CD4-positive, alpha-beta T cell treated with Interleukin-1 beta for 1 hour (primary cell): ENCODE measurements at places on chromosomes 12 and 14.

GRCh38 chr12:16881986-16882570, 276.1 kb upstream of the LMO3 start:
- DNase-seq = no peak

- no peak for DNase-seq
Observed at GRCh38 chr12:28456934-28457710, 266.9 kb downstream of the CCDC91 start.

GRCh38 chr14:54267172-54267571, 129.6 kb upstream of the CDKN3 start:
- DNase-seq = no peak

DNA sequence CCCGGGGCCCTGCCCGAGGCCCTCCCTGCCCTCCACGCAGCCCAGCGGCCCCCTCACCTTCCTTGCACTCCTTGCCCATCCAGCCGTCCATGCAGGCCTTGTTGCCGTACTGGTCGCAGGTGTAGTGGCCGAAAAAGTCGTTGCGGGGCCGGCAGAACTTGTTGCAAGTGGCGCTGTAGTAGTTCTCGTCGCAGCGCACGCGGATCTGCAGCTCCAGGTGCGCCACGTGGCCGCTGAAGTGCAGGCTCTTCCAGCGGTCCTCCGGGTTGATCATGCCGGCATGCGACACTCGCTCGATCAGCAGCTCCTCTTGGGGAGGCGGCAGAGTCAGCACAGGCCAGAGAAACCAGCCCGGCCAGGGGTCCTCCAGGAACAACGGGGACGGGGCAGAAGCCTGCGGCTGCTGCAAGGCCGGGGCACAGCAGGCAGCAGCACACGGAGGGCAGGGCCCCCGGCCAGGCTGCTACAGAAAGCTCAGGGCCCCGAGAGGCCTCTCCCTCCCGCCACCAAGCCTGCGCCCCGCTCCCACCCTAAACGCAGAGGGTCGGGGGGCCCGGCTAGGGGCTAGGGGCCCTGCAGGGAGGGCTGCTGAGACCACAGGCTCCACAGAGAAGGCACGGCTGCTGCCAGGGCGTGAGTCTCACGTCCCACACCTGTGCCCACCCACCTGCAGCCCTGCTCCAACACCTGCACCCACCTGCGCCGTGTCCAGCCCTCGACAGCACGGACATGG, 12.7 kb downstream of the JAG2 start:
- DNase-seq = no peak

DNA sequence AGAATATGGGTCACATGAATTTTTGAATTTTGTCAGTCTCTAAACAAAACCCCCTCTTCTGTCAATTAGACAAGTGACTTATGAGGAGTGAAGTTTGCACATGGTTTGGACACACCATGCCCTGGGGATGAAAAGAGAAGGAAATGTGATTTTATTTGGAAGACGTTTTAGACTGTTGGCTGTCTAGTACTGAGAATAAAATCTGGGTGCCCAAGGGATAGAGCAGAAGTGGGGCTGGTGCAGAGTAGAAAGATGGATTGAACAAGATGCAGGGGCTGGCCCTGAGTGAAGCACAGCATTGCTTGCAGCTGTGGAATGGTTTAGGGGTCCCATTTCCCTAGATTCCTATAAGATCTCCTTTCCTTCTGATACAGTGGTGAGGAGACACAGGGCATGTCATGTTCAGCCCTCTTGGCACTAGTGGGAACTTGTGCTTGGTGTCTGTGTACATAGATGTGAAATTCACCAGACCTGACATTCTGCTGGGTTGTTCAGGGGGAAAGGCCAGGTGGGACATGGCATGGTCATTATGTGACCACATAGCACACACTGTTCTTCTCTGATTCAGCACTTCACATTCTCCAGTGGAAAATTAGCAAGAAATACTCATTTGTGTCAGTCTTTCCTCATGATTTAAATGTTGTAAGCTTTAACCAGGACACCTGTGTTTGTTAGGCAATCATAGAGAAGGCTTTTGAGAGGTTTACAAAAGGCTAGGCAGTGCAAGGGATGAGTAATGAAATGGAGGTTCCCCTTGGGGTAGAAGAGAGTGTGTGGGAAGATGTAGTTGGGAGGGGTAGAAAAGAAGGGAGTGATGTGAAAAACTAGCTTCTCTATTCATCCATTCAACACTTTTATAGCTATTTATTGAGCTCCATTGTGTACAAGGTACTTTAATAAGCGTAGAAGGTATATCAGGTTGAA, 202.3 kb upstream of the IGF1 start:
- no peak for DNase-seq

GRCh38 chr14:24262821-24263733, at the start of gene TGM1:
Gene TGM1 (minus strand): TSS chr14:24263177. CDS start chr14:24262352, 825 bp downstream.
- no peak for DNase-seq

GRCh38 chr12:127538316-127538715, 728.7 kb upstream of the TMEM132C start:
- DNase-seq = no peak

- no peak for DNase-seq
Observed at GRCh38 chr14:92253381-92253894, 69.5 kb upstream of the SLC24A4 start.

DNA sequence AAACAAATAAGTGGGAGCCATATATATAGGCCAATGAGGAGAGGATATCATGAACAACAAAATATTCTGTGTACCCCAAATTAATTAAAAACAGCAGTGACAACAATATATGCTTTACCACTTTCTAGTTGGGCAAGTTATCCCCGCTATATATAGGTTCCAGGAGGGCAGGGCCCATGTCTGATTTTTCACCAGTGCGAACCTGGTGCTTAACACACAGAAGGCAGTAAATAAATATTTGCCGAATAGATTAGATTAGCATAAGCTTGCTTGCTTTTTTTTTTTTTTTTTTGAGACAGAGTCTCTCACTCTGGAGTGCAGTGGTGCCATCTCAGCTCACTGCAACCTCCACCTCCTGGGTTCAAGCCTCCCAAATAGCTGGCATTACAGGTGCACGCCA, 3.4 kb upstream of the MIP start:
- DNase-seq = no peak

- no peak for DNase-seq
Observed at GRCh38 chr12:124420996-124421674, 126.2 kb downstream of the RFLNA start.

GRCh38 chr14:22798528-22798927, 16.7 kb downstream of the SLC7A7 start:
- no peak for DNase-seq

GRCh38 chr14:33561488-33562175, 389.2 kb downstream of the EGLN3 start:
- no peak for DNase-seq

DNA sequence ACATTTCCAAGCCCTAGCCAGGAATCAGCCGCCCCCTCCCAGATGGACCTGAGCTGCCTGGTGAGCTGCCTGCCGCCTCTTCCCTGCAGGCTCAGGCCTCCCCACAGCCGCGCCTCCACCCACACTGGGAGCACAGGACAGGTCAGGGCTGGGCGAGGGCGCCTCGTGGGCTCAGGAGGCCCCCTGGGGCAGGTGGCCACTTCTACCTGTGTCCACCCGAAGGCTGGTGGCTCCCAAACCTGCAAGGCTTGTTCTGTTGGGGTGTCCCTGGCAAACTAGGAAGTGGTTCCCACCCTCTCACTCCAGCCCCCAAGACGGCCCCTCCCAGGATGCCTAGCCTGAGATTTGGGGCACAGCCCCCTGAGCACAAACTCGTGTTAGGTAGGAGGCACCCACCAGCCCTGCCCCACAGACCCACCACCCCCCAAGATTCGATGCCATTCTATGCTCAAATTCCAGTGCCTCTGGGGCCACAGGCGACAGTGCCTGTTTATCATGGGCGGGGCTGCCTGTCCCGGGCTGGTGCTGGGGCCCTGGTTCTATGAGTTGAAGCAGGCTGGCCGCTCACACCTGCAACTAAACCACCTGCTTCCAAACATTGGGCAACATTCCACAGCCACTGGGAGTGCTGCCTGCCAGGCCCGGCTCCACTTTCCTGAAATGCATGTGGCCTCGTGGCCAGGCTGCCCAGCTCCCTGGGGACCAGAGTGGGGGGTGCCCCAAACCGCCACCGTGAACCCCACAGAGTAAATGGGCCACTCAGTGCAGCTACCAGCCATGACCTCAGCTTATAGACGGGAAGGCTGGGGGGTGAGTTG, 6.8 kb downstream of the MMP17 start:
- DNase-seq = no peak

DNA sequence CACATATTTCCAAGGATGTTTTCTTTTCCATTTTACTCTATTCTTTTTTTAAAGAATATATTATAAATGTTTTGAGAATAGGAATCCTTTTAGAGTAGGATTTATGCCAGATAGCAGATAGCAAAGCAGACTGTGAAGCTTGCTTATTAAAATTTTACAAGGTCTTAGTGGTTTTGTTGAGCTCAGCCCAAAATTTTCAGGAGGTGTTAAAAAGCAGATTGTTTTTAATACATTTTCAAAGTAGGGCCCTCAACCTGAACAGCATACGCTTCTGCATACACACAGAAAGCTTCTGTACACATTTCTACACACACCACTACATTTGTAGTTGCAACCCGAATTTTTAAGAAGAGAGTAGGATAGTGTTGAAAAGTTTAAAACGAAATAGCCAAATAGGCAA, 151.0 kb downstream of the EPS8 start:
- no peak for DNase-seq

DNA sequence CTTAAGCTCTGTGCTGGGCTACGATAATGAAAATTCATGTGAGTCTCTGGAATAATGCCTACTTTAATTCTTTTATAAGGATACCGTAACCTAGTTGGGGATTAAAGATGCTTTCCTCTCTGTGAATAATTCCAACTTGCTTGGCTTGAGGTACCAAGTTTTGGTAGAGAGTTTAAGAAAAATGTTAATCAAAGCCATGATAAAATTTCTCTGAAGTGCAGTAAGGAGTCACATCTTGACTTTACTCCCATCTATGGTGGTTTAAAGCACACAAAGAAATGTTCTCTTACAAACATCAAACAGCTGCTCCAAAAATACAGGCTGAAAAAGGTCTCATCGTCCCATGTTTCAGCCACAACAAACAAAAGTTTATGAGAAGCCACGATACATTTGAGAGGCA, 284.8 kb upstream of the TBX3 start:
- no peak for DNase-seq

DNA sequence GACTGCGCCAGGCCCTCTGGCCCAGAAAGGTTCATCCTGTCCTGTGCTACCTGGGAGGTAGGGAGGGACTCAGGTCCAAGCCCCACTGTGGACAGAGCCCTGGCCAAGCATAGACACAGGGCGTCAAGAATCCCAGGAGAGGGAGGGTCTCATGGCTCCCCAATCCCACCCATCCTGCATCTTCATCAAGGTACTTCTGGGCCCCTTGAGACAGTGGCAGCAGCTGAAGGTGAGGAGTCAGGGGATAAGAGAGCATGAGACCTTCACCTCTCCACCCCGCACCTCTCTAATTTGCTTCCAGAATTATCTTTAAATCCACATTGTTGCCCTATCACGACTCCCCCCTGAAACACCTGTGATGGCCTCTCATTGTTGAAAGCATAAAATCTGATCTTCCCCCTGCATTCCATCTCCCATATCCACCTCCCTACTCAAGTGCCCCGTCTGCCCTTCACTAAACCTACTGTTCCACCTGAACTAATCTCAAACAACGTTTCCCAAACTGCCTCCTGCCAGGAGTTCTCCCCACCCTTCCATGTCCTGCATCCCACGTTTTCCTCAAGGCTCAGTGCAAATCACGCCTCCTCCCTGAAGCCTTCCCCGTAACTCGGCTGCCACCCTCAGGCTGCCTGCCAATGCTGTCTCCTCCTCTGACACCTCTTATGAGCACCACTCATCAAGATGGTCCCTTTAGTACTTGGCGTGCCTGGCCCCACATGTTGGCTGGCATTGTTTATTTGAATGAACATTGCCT, 27.1 kb downstream of the KRT18 start:
- no peak for DNase-seq

DNA sequence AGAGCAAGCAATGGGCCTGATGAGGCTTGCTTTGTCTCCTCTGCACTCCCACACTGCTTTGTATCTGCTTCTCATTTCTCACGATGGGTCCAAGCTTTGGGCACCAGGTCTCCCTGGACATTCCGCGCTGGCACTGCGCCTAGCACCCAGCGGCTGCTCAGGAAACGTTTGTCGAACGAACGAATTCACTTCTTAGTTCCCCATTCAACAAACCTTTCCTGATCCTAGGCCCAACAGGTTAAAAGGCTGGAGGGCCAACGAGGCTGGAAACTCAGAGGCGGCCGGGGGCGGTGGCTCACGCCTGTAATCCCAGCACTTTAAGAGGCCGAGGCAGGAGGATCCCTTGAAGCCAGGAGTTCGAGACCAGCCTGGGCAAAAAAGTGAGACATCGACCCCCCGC, 1.0 kb upstream of the GLRX5 start:
- no peak for DNase-seq

- no peak for DNase-seq
Observed at GRCh38 chr12:94039914-94040313, 108.5 kb upstream of the PLXNC1 start.

DNA sequence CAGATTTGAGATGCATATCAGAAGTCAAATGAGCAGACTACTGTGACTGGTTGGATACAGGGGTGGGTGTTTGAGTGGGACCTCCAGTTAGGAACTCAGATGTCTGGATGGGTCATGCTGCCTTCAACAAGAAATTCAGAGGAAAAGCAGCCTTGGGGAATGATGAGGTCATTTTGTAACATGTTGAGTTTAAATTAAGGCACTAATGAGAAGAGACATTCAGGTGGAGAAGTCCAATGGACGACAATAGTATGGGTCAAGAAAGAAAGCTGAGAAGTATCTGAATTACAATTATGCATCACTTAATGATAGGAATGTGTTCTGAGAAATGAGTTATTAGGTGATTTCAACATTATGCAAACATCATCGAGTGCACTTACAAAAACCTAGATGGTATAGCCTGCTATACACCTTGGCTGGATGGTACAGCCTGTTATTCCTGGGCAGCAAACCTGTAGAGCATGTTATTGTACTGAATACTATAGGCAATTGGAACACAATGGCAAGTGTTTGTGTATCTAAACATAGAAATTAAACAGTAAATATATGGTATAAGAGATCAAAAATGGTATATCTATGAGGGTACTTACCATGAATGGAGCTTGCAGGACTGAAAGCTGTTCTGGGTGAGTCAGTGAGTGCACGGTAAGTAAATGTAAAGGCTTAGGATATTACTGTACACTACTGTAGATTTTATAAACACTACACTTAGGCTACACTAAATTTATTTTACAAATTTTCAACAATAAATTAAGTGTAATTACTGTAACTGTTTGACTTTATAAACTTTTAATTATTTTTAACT, 414.7 kb downstream of the RAD51B start:
- no peak for DNase-seq

DNA sequence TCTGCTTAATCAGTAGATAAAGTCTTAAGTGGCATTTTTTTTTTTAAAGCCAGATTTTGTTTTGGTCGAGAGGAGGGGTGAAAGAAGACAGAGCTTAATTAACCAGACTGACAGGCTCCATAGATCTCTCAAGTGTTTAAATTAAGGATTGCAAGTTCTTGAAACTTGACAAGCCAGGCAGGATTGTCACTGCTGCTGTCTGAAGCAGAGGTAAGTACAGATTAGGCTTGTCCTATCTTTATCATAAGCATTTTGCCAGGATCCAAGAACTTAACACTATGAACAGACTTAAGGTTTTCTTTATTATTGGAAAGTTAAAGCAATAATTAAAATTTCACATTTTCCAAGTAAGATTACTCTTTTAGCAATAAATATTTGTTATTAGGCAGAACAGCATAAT, 179.6 kb upstream of the LMO3 start:
- no peak for DNase-seq
